ENCODE measurements at places on chromosomes 3 and 15.

DNA sequence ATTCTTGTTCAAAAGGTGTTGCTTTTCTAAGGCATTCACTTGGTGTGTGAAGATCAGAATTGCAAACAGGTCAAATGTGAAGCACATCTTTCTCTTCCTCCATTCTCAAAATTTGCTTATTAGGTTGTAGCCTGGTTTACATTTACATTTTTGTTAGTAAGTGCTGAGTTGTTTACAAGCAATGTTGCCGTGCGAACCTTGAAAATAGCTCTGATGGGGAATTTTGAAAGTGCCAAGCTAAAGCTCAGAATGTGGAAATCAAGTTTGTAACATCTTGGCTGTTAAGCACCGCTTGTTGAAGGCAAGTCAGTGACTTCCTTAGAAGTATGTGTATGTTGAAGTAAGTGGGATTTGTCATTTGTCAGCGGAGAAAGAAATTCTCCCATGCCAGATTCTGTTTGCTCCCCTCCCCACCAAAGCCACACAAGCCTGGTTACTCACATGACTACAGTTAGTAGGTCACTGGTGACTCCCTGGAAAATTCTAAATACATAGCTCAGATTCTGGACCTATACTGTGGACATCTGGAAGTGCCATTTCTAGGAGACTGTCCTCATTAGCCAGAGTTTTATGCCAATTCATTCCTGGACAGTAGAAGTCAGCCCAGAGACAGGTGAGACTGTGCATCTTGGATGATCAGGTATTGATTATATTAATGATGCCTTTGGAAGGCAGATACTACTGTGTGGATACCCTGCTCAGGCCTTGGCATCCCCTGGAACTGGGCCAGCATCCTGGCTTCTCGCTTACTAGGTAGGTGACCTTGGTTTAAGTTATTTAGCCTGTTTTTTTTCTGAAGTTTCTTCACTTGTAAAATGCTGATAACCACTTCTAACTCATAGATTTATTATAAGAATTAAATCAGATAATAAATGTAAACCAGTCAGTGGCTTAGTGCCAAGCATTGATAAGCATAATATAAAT is 390.6 kb upstream of the SEMA6D start:
- no peak for DNase-seq

- DNase-seq, result no peak
Observed at GRCh38 chr15:61037031-61037430, 192.1 kb downstream of the RORA start.

DNA sequence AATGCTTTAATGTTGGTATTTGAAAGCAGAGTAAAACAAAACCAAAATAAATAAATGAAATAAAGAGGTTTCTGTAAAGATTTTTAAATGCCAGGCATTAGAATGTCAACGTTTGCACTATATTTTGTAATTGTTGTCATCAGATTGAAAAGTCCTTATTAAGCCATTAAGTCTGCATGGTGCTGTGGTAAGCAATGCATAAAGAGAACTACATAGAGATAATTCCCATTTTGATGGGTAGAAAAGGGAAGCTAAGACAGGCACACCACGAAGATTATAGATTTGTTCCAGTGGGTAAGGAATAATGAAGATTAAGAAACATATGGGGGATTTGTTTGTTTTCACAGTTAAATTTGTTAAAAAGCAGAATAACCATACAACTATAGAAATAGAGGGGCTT is 52.5 kb upstream of the PPARG start:
- DNase-seq, result no peak

DNA sequence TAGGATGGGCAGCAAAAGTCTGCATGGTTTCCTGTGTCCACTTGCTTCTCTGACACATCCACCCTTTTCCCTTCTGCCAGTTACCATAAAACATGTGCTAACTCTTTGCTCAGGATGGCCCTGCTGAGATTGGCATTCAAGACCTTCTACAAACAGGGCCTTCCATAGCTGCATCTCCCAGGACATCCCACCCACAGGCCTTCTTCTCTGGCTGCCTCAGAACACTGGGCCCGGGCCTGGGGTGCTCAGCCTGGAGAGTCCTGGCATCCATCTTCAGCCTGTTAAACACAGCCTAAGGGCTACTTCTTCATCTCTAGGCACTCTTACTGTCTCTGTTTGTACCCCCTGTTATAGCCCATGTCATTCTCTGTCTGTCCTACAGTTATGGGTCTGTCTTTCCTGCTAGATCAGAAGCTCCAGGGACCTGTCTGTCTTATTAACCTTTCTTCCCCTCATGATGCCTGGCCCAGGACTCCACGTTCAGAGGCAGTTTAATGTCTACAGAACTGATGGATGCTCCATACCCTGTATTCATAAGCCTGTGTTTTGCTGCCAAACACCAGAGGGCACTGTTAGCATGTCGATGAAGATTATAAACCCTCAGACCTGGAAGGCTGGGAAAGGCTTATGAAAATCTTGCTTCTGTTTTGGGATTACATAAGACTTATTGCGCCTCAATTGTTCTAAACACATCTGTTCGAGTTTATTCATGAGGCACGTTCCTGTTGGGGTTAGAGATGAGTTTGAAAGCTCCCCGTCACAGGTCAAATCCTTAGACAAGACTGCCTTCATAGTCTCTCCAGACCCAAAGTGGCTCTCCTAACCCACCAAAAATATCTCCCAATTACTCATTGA is 16.5 kb downstream of the SEMA3G start:
- DNase-seq, result peak; percentile 38

- DNase-seq, result no peak
Observed at GRCh38 chr15:43440721-43441281, 52.2 kb downstream of the TP53BP1 start.

- no peak for DNase-seq
Observed at GRCh38 chr3:24258260-24258659, 236.4 kb downstream of the THRB start.

GRCh38 chr15:90560229-90560776 is 30.6 kb downstream of the CRTC3 start:
- no peak for DNase-seq

DNA sequence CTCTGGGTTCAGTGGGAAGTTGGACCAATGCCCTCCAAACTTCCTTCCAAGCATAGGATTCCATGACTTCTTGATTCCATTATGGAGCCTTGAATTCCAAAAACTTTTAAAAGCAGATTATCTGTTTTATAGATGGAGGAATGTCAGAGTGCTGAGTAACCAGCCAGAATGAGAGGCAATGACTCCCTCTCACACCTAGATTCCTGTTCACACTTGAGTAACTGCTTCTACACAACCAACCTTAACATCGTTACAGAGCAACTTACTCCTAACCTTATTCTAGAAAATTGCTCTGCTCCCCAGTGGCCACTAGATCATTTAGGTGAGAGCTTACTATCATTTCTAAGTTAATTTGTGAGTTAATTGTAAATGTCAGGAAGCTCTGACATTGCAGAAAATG is 24.2 kb upstream of the NR2F2 start:
- no peak for DNase-seq

DNA sequence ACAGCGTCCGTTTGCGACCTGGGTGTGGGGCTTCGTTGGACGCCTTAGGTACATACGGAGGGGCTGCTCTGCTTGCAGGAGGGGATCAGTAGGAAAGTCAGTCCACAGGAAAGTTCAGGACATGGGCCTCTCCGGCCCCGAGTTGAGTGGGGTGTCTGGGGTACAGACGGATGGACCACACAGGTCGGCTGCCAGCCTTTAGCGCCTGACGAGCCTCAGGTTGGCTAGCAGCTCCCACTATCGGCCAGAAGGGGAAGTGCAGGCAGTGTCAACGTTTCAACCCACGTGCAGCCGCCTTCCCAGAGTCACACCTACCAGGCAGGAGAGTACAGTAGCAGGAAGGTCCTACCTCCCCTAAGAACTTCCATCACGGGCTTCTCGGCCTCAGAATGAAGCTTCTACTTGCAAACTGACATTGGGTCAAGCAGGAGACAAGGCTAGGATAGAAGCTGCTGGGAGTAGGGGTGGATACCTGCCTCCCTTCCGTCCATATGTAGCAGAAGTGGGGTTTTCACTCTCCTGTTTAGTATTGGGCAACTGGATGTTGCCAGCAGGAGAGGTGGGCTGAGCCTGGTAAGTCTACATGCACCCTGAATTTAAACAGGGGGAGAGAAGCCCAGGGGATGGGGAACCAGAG is 1.8 kb upstream of the SCN5A start:
- DNase-seq, result peak; percentile 83

- no peak for DNase-seq
Observed at GRCh38 chr15:100241572-100242482, 99.9 kb downstream of the ADAMTS17 start.

DNA sequence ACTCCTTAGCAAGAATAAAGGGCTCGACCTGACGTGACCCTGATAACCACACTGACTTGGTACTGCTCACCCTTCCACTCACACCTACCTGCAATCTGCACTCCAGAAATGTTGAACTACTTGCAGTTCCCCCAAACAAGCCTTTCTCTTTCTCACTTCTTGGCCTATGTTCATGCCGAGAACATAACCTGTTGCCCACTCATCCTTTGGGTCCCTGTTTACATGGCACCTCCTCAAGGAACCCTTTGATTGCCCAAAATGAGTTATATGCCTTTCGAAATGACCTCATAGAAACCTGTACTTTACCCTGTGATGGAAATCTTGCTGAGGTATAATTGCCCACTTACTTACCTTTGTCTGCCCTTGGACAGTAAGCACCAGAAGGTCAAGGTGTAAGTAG is 96.2 kb downstream of the TMCO5A start:
- no peak for DNase-seq

- no peak for DNase-seq
Observed at GRCh38 chr3:171227359-171227758, 200.8 kb upstream of the SLC2A2 start.

DNA sequence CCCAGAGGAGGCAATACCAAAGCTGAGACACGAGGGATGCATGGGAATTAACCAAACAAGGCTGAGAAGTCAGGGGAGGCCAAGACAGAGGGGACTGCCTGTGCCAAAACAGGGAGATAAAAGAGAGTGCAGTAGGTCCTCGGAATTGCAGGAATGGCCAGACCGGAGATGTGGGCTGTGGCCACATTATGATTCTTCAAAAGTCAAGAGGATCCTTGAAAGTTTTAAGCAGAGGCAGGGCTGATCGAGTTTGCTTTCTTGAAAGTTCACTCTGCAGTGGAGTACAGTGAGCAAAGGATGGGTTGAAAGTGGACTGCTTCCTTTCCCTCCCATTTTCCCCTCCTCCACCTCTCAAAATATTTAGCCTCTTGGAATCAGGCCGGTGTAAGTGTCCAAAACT is 73.9 kb upstream of the ADAMTS9 start:
- DNase-seq, result no peak

GRCh38 chr3:30878862-30879261 is 15.6 kb downstream of the GADL1 start:
- no peak for DNase-seq

DNA sequence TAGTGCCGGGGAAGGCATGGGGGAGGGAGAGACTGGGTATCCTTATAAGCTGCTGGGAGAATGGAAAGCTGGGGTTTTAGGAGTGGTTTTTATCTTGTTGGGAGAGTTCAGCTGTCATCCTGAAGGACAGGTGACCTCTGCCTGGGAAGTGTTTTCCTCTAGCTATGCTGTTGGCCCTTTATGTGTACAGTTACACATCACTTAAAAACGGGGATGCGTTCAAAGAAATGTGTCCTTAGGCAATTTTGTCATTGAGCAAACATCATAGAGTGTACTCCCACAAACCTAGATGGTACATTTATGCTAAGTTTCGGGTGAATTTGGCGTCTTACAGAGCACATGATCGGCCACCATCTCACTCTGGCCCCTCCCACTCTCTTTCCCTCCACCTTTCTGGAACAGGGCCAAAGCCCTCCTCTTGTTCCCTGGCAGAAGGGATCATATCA is 164.3 kb upstream of the NUDT16 start:
- no peak for DNase-seq

- no peak for DNase-seq
Observed at GRCh38 chr3:48811524-48811923, 36.1 kb downstream of the PRKAR2A start.

- DNase-seq, result peak; percentile 43
Observed at GRCh38 chr15:43511012-43511885, 6.2 kb upstream of the MAP1A start.

DNA sequence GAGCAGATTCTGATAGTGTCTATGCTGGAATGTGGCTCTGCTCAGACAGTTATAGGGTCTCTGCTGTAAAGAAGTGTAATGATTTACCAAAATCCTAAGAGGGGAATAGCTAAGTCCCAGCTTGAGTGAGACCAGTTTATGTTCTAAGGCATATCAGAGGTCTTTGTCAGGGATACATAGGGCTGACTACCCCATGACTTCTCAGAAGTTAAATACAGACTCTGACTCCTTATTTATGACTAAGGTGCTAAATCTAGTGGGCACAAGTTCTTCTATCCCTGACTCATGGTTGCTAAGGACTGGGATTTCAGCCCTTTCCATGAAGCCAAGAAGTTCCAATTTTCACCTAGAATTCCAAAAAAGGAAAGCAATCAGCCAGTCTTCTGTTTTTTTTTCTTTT is 192.6 kb upstream of the POU1F1 start:
- DNase-seq, result no peak

DNA sequence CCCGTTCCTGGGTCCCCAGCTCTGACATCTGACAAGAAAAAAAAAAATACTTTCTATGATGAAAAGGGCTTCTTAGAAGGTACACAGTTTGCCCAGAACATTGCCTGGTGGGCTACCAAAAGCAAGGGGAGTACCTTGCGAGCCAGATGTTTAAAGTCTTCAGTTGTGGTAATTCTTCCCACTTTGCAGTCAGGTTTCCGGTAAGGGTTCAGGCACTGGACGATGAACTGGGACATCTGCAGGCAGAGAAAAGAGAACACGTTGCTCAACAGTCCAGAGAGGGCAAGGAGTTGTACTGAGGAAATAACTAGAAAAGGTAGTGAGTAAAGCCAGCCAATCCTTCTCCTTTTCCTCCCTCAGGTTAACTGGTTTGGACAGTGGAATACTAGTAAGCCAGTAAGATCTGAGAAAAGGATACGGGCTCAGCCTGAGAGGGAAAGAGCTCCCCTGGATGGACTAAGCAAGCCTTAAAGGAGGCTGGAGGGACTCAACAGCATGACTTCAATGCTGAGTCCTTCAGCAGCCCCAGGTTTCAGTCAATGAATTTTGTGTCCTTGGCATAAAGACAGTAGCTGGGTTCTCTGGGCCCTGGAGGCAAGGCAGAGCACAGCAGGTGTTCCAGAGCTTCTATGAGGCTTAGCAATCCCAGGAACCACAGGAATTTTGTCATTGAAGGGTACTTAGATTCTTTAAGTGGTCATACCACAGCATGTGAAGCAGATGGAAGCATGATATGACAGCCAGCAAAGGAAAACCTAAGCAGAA is 38.2 kb downstream of the NBEAL2 start:
- no peak for DNase-seq

- DNase-seq, result no peak
Observed at GRCh38 chr3:123283657-123284398, 82.1 kb downstream of the SEC22A start.

All from WTC11 (cell line).